CD8-positive, alpha-beta T cell (primary cell): ENCODE measurements at places on chromosomes 5 and 9.
A peak's percentile ranks its signal among the peaks of the same experiment; 100 is the strongest.

- DNase-seq: no peak
Observed at GRCh38 chr9:78248635-78249034, 12.8 kb downstream of the CEP78 start.

- no peak for DNase-seq
Observed at GRCh38 chr9:86122311-86122710, 23.0 kb upstream of the GOLM1 start.

GRCh38 chr5:14178091-14178490 lies 34.9 kb downstream of the TRIO start:
- DNase-seq: no peak

- no peak for DNase-seq
Observed at GRCh38 chr9:101707721-101708120, 30.7 kb downstream of the GRIN3A start.

- no peak for DNase-seq
Observed at GRCh38 chr5:177368869-177369644, 11.3 kb downstream of the RGS14 start.

DNA sequence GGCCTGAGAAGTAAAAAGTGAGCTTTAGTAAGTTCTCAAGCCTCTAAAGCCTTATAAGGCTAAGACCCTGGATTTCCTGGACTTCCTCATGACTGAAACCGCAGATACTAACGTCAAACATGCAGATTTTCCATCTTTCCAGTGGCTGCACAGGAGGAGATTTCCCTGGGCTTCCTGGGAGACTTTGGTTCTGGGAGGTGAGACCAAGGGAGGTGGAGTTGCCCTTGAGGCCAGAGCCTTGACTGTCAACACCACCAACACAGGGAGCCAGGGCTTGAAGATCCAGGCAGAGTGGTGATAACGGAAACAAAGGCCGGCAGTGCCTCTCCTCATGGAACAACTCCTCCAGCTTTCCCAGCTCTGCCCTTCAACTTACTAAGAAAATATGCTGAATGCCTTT lies 144.7 kb upstream of the LRRTM2 start:
- no peak for DNase-seq

- no peak for DNase-seq
Observed at GRCh38 chr5:52925001-52925400, 64.2 kb upstream of the ITGA2 start.

GRCh38 chr9:106535439-106535838 lies 327.5 kb upstream of the ZNF462 start:
- no peak for DNase-seq

DNA sequence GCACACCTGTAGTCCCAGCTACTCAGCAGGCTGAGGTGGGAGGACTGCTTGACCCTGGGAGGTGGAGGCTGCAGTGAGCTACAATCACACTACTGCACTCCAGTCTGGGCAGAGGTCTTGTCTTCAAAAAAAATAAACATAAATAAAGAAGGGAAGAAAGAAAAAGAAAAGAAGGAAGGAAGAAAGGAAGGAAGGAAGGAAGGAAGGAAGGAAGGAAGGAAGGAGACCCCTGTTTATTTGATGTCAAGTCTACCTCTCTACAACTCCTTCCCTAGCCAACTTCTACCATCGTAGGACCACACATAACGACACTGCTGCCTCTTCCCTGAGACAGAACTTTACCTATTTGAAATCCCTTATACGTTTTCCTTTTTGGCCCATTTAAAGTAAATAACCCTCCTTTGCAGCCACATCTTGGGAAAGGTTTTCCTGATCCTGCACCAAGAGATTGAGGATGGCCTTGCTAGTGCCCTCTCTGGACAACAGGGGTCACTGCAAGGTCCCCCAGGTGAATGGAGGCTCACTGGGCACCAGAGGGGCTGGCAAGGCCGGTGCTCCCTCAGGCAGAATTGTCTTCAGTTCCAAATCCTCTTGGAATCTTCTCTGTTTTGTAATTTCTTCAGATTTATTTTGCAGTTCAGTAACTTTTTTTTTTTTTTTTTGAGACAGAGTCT lies 10.5 kb downstream of the RPS14 start:
- no peak for DNase-seq

DNA sequence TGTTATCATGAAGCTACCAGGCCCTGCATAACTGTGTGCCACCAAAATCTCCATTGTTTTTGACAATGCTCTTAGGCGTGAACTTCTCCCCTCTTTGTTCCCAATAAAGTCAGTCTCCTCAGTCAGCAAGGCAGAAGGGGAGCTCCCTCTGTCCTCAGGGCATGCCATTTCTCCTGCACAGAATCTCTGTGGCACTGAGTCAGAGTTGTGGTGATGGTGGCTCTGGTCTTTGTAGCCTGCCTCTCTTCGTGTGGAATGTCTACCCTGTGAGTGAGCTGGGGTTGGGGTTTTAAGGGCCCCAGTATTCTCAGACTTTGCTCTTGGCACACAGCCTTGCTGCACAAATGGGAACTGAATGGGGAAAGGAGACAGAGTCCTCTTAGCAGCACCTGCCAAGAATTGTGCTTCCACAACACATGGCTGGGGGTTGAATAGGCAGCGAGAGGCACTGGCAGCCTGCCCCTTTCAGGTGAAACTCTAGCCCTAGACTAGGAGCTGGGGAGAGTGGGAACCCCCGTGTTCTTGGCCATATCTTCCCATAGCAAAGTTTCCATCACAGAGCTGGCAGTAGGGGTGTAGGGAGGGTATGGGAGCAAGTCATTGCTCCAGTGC lies 146.6 kb downstream of the SH3GL2 start:
- no peak for DNase-seq

GRCh38 chr5:179804555-179804947 lies 2.1 kb downstream of the MGAT4B start:
- DNase-seq: no peak

- no peak for DNase-seq
Observed at GRCh38 chr5:32475334-32476097, 31.0 kb upstream of the ZFR start.

GRCh38 chr9:34956648-34957047 lies 1.4 kb upstream of the PHF24 start:
- DNase-seq: no peak

DNA sequence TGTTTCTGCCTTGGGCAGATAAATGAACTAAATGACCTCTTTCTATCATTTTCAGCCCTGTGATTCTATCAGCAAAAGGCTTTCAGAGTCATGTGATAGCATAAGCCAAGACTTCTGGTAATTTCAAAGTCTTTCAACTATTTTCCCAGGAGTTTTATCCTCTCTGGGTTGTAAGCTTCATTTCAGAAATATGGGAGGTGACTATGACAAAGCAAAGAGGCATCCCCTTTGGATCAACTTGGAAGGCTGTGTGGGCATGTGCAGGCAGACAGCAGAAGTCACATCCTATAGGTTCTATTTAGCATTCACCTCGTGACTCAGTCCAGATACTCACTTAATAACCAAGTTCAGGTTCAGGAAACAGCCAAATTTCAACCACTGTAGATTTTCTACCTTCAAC lies 149.0 kb upstream of the FST start:
- no peak for DNase-seq

DNA sequence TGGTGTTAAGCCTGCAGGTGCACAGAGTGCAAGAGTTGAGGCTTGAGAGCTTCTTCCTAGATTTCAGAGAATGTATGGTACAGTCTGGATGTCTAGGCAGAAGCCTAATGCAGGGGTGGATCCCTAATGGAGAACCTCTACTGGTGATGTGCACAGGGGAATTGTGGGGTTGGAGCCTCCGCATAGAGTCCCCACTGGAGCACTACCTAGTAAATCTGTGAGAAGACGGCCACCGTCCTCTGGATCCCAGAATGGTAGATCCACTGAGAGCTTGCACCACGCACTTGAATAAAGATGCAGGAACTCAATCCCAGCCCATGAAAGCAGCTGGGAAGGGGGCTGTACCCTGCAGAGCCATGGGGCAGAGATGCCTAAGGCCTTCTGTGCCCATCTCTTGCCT lies 699.4 kb upstream of the FAM174A start:
- no peak for DNase-seq

- DNase-seq: no peak
Observed at GRCh38 chr9:119841016-119841415, 471.8 kb upstream of the BRINP1 start.

- DNase-seq: no peak
Observed at GRCh38 chr9:79256691-79257213, 315.0 kb upstream of the TLE4 start.

GRCh38 chr9:6584881-6585597 lies 60.5 kb downstream of the GLDC start:
- peak; percentile 41 for DNase-seq

DNA sequence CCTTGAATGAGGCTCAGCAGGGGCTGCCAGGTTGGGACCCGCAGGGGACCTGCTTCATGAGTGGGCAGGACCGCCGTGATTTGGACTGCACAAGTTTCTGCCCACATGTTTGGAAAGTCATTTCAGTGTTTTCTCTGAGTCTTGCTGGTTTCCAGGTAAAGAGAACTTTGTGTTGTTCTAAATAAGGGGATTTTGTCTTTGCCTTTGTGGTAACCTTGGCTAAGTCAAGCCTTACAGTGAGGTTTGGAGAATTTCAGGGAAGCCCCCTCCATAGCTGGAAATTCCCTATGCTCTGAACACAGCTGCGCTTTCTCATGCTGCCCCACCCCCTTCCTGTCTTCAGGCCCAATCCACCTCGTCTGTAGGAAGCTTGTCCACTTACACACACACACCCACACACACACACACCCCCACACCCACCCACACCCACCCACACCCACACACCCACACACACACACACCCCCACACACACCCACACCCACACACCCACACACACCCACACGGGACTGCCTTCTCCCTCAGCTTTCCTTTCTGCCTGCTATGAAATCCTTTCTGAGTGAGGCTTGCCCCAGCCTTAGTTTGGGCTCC lies 270.1 kb downstream of the HSPA4 start:
- DNase-seq: peak; percentile 61

DNA sequence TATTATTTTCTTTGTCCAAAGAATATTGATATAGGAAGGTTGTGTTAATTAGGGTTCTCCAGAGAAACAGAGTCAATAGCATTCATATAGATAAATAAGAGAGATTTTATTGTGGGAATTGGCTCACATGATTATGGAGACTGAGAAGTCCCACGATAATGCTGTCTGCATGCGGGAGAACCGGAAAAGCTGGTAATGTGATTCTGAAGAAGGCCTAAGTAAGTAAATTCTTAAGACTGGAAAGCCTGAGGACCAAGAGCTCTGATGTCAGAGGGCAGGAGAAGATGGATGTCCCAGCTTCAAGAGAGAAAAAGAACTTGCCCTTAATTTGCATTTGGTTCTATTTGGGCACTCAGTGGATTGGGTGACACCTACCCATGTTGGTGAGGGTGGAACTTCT lies 307.4 kb upstream of the C9orf72 start:
- no peak for DNase-seq

DNA sequence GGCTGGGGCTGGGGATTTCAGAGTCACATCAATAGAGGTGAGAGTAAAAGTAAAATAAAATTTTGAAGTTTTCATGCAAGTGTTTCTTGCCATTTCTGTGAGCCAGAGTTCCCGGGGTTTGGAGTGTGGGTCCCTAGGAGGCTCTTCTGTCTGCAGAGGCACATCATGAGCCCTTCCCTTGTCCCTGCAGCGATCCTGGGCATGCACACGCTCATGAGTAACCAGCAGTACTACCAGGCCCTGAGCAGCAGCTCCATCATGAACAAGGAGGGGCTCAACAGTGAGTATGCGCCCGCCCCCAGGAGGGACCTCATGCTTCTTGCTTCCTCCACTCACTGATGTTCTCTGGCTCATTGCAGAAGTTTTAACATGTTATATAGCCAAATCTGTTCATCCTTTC lies 61.1 kb downstream of the TMOD1 start:
- DNase-seq: no peak

GRCh38 chr5:87074934-87075541 lies 192.6 kb upstream of the RASA1 start:
- DNase-seq: peak; percentile 31

DNA sequence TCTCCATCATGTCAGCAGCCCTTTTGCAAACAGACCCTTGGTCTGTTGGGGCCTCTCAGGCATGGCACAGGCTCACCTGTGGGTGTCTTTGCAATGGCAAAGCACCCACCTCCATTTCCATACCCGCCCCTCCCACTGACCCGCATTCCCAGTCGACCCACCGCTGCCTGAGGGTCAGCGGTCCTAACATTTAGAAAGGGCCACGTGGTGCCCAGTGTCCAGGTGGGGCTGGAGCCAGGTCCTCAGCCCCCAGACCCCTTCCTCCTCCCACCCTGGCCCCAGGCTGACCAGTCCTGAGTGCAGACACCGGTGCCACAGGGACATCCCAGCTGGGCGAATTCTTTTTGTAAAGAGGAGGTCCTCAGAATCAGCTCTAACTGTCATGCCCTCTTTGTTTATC lies 43.3 kb upstream of the CEP72 start:
- no peak for DNase-seq

DNA sequence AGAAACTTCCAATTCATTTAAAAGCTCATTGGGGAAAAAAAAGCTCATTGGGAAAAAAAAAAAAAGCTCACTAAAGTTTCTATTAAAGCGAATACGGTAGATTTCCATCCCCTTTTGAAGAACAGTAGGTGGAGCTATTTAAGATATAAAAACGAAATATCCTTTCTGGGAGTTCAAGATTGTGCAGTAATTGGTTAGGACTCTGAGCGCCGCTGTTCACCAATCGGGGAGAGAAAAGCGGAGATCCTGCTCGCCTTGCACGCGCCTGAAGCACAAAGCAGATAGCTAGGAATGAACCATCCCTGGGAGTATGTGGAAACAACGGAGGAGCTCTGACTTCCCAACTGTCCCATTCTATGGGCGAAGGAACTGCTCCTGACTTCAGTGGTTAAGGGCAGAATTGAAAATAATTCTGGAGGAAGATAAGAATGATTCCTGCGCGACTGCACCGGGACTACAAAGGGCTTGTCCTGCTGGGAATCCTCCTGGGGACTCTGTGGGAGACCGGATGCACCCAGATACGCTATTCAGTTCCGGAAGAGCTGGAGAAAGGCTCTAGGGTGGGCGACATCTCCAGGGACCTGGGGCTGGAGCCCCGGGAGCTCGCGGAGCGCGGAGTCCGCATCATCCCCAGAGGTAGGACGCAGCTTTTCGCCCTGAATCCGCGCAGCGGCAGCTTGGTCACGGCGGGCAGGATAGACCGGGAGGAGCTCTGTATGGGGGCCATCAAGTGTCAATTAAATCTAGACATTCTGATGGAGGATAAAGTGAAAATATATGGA lies at the start of gene PCDHGA12:
Gene PCDHGA12 (plus strand): TSS at position 176 of the 782 bp plus-strand sequence. CDS start 253 bp downstream, at position 429.
- no peak for DNase-seq

DNA sequence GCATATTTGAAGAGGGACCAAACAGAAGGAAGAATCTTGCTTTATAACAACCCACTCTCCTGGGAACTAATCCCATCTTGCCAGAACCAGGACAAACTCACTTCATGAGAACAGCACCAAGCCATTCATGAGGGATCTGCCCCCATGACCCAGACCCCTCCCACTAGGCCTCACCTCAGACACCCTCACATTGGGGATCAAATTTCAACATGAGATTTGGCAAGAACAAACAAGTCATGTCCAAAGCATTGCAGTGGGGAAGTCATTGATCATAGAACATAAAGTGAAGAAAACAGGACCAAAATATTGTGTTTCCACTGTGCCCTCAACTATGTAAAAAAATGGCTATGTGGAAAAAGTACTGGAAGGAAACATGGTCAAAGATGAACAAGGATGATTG lies 43.9 kb downstream of the MAP1B start:
- DNase-seq: no peak
